ENCODE measurements at places on chromosomes 4 and X.

GRCh38 chr4:92183825-92184224 lies 119.9 kb upstream of the GRID2 start:
- DNase-seq: no peak

DNA sequence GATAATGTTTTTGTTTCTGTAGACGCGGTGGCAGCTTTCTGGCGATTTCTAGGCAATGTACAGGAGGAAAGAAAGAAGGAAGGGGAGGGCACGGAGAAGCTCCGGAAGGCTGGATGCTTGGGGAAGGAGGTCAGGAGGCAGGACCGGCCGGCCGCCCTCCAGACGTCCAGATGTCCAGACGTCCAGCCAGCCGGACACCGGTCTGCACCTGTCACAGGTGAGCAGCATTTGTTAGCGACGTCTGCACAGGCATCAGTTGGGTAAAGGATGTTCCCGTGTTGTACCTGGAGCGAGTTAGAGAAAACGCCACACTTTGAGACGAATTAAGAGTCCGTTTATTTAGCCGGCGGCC lies 90.0 kb upstream of the PPP2R3B start:
- no peak for DNase-seq

DNA sequence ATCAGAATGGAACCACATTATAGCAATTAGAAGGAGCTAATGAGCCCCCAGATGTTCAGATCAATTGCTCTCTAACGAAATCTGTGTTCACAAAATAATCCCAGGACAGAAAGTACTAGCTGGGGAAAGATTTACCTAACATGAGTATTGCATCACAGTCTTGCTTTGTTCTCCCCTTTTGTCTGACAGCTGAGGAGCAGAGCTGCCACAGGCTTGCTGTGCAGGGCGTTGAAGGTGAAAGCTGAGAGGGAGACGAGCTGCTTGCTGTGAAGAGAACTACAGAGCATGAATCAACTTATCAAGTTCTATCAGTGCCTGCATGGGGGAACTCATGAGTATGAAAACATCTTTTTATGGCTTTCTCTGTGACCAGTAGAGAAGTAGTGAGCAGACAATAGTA lies 441.2 kb downstream of the CENPC start:
- no peak for DNase-seq

DNA sequence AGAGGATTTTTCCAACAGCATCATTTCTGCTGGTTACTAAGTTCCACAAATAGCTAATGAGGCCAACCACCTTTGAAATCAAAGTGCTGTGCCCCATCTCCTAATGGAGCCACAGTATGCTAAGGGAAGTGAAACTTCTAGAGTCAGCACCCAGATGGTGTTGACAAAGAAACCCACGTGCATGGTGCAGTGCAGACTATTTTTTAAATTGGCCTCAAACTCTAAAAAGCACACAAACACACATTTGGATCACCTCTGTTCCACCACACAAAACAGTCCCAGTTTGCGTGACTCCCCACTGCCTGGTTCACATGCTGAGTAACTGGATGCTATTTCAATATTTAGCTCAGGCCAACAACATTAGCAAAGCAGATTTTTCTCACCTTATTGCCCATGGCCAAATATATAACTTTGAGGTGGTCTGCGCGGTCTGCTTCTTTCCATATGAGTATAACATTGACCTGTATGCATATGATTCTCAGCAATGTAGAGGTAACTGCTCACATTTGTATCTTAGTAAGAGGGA lies 69.9 kb downstream of the AMELX start:
- peak; percentile 6 for DNase-seq

DNA sequence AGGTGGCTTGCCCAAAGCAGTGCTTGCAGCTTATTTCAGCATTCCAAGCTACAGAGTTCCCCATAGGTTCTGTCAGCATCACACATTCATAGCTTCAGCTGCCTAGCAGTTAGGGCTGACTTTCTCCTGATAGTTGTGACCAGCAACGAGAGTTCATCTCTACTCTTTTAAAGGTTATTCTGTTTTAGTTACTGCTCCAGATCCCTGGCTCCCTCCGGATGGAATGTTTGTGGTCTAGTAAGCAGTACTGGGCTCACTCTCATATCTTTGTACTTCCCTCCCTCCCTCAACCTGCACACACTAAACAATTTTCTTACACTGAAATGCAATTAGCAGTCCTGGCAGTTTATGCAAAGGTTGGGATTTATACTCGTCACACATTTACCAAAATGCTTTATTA lies 43.9 kb downstream of the PTTG2 start:
- DNase-seq: no peak

DNA sequence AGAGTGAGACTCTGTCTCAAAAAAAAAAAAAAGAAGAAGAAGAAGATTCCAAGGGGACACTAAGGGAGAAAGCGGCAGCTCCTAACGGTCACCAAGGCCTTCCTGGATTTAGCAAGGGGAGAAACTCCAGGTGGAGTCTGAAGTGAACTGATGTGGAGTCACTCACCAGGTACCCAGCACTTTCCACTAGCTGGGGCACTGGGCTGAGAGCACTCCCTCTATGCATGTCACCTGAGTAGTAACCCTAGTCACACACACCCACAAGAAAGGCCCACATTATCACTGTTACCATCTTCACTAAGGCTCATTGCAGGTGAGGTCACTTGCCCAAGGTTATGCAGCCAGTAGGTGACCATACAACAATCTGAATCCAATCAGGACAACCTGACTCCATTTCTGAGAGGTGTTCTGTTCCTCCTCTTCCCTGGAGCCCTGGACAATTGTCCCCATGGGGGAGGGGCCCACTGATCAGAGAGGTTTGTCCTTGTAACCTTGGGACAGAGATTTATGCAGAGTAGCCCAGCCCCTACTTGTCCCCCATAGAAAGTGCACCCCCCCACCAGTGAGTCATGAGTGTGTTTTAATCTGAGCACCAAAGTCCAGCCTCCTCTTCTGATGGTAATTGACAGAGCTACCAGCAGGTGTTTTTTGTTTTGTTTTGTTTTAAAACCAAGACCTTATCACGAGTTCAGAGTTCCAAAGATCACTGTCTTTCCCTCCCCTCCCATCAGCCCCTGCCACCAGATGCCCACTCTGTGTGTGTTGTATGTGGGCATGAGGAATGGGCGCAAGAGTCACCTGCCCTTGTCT lies 5.9 kb upstream of the SASH3 start:
- DNase-seq: no peak

GRCh38 chrX:14554131-14554715 lies 24.9 kb downstream of the GLRA2 start:
- DNase-seq: no peak

DNA sequence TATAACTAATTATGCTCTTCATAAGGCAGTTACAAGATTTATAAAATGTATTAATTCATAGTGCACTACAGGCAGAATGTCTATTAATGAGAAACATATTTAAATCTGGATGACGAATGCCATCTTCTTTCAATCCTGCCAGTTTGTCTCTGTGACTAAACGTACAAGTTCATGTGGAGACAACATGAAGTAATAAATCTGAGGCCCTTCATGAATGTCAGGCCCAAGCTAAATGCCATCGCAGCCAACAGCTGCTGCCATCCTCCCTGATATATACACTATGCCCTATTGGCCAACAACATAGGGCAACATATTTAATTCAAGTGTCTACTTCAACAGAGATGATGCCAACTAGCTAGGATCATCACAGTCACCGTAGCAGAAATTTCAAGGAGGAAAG lies 43.7 kb downstream of the TSPAN5 start:
- no peak for DNase-seq

GRCh38 chr4:111923786-111924185 lies 221.5 kb upstream of the FAM241A start:
- no peak for DNase-seq

DNA sequence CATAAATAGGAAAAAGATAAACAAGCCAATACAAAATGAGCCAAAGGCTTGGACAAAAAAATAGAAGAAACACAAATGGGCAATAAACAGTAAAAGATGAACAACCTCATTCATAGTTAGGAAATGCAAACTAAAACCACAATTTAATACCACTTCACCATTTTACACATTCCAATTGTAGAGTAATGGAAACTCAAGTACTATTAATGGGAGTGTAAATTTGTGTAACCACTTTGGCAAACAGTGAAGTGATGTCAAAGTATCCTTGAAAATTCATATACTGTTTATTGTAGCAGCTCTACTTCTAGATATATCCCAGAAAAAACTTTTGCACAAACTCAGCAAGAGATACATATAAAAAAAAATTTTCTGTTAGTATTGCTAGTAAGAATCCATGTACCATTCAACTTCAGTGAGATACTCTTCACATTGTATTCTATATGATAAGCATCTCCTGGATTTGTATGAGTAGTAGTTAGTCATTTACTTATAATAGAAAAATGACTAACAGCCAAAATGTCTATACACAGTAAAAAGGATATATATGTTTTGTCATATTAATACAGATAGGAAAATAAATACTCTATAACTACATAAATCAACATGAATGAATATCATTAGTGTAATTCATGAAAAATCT lies 229.8 kb downstream of the DKK2 start:
- no peak for DNase-seq

DNA sequence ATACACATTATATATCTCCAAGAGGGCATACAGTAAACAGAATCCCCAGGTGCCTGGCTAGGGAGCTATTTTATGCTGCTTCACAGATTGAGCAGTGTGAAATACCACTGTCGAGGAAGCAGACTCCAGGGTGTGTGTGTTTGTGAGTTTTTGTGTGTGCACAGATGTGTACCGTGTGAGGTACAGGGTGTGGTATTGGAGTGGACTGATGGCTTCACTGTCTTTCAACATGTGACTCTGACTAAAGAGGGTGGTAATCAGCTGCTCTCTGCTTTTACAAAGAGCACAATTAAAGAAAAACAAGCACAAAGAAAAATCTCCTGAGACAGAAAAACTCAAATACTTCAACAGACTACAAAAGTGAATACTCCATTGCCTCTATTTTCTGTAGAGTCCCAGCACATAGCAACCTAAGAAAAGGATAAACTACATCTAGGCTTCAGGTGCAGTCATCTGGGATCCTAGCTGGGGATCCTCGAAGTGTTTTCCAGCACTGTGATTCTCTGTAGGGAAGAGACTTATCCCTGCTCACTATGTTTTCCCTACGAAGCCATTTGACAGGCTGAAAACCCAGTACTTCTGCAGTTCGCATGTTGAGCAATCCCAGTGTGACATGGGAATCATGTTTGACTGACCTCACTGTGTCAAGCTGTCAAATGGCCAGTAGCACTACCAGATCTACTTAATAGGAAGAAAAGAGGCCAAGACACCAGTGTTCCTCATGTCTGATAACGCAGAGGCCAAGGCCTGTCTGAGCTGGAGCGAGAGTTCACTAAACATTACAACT lies 100.3 kb downstream of the CDS1 start:
- no peak for DNase-seq

DNA sequence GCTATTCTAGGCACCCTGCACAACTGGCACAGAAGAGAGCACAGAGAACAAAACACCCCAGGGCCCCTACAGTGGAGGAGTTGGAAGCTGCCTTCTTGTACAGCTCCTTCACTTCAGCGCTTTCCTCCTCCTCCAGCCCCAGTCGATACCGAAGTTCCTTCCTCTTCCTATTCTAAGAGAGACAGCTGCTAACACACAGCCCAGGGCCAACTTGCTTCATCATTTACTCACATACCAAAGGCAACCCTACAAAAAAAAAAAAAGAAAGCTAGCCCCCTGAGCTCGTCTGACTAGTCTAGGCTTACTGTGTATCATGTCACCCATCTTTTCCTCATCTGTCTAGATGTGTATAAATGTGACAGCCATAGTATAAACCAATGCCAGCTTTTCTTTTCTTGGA lies 64.5 kb downstream of the MID1 start:
- DNase-seq: no peak

- no peak for DNase-seq
These were observed 19.4 kb upstream of the SERTM2 start for GRCh38 chrX:111492085-111492484.

GRCh38 chrX:49858341-49858740 lies 20.9 kb upstream of the USP27X start:
- DNase-seq: no peak

GRCh38 chr4:142331646-142332045 lies 514.5 kb downstream of the INPP4B start:
- DNase-seq: no peak

DNA sequence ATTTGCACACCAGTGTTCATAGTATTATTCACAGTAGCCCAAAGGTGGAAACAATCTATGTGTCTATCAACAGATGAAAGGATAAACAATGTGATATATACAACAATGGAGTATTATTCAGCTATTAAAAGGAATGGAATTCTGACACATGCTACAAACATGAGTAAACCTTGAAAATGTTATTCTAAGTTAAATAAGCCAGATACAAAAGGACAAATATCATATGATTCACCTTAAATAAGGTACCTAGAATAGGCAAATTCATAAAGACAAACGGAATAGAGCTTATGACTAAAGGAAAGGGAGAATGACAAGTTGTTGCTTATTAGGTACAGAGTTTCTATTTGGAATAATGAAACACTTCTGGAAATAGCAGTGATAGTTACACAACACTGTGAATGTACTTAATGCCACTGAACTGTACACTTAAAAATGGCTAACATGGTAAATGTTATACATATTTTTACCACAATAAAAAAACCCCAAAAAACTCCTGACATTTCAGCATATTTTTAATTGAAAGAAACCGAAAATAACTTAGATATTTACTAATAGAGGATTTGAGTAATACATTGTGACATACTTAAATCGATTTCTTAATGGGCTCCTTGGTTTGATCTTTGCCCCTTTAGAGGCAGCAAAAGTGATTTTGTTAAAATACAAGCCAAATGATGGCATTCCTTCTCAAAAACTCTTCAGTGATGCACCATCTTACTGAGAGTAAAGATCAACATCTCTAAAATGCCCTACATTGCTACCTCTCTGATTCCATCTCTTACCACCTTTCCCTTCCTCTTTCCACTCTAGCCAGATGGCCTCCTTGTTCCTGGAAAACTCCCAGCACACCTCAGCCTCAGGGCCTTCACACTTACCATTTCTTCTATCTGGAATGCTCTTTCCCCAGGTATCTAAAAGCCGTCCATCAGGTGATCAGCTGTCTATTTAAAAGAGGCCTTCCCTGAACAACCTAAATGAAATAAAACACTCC lies 8.6 kb upstream of the CYP2U1 start:
- no peak for DNase-seq

DNA sequence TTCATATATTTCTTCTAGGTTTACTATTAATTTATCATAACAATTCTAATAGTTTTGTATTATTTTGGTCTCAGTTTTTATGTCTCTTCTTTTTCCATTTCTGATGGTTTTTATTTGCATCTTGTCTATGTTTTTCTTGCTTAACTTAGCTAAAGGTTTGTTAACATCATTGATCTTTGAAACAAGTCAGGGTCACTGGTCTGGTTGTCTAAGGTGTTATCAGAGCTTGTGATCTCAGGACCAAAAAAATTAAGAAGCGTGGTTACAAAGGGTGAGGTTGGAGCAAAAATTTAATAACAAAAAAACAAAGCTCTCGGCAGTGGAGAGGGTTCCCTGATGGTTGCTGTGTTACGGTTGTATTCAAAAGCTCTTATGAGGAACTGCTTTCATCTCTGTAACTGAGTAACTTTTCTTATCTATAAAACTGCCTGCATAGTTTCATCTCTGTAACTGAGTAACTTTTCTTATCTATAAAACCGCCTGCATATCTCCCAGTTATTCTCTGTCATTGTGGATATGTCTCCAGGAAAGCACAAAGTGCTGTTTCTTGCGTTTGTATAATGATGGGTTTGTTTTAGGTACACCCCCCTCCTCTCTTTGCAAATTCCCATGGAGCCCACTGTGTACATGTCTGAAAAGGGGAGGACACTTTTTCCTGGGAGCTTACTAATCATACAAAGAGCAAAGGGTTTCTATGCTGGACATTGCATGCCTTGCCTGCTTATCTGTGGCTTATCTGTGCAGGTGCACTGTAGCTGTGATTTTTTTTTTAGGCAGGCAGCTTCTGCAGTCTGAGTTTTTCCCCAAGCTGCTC lies 62.4 kb upstream of the UGT2B15 start:
- peak; percentile 14 for DNase-seq

Measured in GM19239 (cell line).